Endodermal cell (in vitro differentiated cells): ENCODE measurements at places on chromosomes 4 and X.

GRCh38 chrX:130109429-130110378, 593 bp downstream of the ELF4 start:
- peak; percentile 62 for DNase-seq

- no peak for DNase-seq
Observed at GRCh38 chrX:69232945-69233344, 67.7 kb upstream of the PJA1 start.

- DNase-seq = no peak
Observed at GRCh38 chr4:40227284-40227683, 30.5 kb downstream of the RHOH start.

DNA sequence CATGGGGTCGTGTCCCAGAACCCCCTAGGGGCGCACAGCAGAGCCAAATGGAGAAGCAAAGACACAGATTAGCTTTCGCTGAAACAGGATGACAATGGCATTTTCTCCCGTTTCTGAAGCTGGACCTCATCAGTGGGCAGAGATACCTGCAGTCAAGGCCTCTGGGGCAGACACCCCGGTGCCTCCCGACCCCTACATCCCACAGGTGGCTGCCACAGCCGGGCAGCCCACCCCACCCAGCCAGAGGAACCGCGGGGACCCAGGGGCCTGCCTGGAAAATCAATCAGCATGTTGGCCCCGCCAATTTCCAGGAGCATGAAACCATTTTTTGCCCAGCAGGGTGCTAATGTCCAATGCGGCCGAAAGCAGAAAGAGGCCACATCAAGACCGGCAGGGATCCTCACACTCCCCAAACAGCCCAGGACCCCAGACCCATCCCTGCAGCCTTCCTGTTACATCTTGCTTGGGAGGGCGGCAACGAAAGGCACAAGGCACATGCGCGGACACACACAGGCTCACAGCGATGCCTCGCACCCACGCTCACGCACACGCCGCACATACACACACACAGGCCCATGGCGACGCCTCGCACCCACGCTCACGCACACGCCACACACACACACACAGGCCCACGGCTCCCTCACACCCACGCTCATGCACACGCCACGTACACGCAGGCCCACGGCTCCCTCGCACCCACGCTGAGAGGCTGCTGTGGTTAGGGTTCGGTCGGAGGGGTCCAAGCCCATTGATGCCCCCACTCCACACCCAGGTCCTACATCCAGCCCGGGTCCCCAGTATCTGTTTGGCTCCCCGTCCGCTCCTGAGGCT, 130.6 kb upstream of the NKX1-1 start:
- no peak for DNase-seq

GRCh38 chr4:163484906-163485305, 9.6 kb upstream of the TMA16 start:
- peak; percentile 90 for DNase-seq

DNA sequence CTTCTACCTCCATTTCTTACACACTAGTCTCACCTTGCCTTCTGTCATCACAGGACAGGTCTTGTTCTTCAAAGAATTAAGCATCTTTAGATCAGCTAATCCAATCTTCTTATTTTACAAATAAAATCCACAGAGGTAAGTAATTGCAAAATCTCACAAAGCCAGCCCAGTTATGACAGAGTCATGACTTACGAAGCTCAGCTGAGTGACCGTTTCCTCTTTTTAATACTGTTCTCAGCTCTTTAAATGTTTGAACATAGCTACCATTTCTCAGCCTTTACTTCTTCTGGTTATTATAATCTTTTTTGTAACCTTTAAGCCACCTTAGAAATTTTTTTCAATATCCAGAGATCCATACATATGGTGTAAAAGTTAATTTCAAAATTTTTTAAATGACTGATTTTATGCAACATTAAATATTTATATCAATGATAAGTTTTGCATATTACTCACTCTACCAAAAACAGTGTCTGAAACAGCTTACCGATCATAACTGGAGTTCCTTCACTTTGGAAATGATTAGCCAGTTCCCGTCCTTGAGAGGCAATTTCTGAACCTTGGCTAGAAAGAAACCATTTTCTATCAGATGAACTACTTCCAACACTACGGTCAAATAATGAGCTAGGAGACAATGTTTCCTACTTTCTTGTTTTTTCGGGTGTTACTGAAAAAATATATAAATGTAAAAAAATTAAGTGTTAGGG, 8.8 kb downstream of the ANKRD37 start:
- DNase-seq = no peak

DNA sequence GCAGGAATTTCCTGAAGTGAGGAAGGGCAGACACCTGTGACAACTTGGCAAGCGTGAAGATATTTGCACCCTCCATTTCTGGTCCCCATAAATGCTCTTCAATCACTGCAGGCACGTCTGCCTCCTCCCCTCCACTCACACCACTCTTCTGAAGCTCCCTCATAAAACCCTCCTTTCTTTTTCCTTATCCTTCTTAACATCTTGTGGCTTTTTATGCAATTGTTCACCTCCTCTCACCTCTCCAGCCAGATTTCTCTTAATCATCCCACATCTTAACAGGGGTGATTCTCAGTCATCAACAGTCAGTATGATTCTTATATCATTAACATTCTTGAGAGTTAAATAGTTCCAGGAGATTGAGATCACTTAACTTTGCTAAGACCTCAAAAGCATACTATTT, 277.4 kb downstream of the SPRY1 start:
- DNase-seq = no peak

DNA sequence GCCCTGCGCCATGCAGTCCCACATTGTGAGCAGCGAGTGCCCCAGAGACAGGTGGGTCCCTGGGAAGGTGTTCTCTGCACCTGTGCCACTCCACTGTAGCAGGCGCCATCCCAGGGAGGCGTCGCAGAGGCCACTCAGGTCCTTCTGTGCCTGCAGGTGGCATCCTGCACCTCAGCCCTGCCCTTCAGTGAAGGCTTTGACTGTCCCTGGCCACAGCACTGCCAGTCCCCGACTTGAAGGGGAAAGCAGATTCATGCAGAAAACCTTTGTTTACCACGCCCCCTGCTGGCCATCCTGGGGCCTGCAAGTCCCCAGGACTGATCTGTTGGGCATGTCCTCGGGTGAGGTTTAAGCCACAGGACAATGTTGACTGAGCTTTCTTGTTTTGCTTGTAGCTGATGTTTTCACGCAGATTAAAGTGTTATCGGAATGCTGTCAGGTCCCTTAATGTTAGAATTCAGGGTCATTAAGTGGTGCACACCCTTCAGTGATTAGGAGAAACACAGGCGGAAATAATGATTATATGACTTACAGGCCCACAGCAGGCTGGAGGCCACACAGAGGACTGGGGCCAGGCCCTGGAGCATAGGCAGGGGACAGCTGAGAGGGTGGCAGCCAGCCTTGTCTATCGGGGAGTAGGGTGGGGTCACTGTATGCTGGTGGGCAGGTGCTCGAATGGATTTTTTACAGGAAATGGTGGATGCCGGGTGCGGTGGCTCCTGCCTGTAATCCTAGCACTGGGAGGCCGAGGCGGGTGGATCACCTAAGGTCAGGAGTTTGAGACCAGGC, 5.0 kb downstream of the TACC3 start:
- peak; percentile 98 for DNase-seq

DNA sequence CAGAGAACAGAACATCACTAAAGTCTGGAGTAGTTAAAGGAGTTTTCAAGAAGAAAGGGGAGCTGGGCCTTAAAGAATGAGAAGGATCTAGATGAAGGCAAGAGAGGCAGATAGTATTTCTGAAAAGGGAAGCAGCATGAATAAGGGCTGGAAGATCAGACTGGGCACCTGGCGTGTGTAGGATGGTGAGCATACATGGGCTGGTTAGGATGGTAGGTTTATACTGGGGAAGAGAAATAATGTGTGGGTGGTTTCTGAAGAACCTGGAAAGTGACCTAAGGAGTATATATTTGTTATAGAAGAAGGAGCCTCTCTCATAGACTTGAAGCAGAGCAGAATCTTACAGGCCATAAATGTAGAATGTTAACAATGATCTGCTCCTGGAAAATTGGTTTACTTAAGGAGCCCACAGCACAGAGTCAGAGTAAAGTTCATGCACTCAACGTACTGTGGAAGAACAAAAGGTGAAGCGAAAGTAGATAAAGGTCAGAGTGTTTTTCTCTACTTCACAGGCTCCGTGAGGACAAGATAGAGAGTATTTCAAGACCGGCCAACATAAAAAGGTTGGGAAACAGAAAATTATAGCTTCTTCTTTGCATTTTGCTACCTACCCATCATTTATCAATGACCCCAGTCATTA, 35.8 kb downstream of the MBNL3 start:
- DNase-seq = no peak

DNA sequence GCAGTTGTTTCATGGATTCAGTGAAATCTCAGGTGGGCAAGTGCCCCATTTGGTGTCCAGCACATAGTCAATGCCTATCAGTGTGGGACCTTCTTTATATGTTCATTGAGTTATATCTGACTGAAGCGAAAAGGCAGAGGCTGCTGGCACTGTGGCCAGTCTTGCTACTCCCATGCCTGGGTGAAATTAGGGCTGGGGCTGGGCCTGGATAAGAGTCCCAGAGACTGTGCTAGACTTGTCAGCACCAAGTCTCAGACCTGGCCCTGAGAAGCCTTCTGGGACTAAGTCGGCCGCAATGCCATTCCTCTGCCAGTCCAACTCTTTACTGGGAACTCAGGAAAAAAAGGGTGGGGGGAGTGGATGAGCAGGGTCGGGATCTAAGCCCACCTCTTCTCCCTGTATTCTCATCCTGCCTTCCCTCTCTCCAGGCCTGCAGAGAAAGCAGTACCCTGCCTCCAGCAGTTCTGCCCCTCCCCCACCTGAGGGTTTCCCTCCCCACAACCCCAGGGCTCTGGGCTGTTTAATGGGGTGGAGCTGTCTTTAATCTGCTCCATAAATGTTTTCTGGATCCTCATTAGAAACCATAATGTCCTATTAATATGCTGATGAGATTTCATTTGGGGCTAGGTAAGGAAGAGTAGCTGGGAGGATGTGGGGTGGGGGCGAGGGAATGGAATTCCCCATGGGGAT, 153.5 kb upstream of the PJA1 start:
- DNase-seq = peak; percentile 49

DNA sequence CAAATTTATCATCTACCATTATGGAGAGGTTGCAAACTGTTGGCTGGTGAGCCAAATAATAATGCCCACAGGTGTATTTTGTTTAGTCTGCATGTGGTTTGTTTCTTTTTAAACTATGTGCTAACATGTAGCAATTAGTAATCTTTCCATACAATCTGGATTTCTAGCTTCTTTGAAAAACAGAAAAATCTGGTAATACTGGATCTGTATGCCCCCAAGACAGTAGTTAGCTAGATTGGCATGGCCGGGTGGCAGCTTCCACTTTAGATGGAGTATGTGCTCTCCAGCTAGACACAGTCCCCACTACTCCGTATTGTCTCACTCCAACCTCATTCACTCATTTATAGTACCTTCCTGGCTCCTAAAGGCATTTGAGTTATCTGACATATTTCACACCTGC, 91.3 kb downstream of the NHSL2 start:
- no peak for DNase-seq

DNA sequence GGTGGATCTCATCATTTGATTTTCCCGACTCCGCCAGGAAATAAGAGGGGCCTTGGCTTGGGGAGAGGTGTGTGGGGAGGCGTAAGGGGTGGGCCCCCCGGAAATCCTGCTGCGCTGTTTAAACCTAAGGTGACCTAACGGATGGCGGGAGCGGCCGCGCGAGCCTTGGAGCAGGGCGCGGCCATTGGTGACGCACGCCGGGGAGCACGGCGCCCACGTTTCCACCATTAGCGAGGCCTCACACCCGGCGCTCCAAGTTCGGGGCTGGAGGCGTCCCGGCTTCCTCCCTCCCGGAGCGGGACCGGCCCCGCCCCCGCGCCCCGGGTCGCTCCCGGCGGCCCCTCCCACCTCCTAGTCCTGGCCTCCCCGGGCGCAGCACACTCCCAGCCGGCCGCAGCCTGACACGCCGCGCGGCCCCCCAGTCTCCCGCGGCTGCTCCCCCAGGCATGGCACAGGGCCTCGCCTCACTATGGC, at the start of gene SMS:
Gene SMS (plus strand): TSS at position 354 of the 474 bp plus-strand sequence. CDS start 116 bp downstream, at position 470.
- peak; percentile 84 for DNase-seq

DNA sequence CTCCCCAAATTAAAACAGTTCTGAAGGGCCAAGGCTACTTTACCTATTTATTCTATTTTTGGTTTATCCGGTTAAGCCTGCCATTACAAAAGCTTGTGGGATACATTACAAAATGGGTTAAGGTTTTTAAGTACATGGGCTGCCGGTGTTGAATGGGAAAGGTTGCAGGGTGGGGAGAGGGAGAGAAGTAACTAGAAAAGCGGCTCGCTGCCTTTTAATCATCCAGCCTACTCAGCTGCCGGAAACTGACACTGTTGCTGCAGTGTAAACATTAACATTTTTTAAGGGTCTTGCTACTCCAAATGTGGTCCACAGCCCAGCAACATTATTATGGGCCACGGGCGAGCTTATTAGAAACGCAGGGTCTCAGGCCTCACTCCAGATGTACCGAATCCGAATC, 1.5 kb upstream of the IL1RAPL1 start:
- peak; percentile 50 for DNase-seq

- peak; percentile 73 for DNase-seq
Observed at GRCh38 chrX:14032406-14032805, 2.7 kb upstream of the GEMIN8 start.

DNA sequence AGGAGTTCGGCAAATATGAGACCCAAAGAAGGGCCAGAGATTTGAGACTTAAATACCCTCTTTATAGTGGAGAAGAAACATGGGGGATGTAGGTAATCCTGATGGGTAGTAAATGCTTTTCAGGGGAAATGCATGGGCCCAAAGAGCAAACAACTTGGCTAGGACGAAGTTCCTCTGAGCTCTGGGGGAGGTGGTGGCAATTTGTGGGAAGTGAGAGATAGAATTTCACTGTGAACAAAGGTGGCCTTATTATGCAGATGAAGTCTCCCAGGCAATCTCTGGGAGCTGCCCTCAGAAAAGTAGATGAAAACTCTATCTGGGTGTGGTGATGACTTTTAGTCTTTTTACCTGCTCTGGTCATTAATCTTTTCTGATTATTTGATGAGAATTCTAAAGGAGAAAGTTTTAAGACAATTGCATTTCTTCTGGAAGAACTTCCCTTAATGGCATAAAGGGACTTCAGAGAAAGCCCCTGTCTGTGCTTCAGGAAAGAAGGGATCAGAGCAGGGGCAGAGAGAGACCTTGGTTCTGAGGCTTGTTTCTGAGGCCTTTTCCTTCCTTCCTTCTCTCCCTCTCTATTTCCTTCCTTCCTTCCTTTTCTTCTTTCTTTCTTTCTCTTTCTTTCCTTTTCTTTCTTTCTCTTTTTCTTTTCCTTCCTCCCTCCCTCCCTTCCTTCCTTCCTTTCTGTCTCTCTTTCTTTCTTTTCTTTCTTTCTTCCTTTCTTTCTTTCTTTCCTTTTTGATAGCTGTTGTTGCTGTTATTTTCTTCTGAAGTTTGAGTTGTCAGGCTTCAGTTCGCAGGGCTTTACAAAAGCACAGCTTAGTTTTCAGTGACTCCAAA, 37.5 kb upstream of the MAOA start:
- DNase-seq = peak; percentile 75

GRCh38 chr4:85886665-85887064, 411.7 kb downstream of the ARHGAP24 start:
- DNase-seq = no peak

DNA sequence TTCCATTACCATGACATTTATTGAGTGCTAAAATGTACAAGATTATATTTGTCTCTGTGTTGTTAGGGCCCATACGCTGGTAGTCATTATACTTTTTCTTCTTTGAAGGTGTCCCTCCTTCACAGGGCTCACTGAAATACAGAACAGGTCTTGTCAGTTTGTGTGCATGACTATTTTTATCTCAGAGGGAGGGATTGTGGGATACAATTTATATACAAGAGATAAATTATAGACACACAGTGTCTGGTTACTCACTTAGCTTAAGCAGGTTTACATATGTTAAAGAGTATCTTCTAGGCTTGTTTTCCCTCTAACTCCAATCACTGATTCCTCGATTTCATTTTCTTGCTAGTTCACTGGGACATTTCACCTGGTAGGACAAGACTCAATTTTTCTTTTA, 143.3 kb upstream of the GUCY1A1 start:
- no peak for DNase-seq
